ENCODE measurements at places on chromosomes 2 and 18.

GRCh38 chr18:49178736-49179135 is 228.0 kb upstream of the SMAD7 start:
- H3K4me1 ChIP-seq = peaks cover 12% of the 10 kb centered on the region
- no peak overlapping the region for H3K4me3 ChIP-seq
- no peak overlapping the region for H3K27ac ChIP-seq
- no peak for DNase-seq
- H3K36me3 ChIP-seq = peaks cover 3% of the 10 kb centered on the region
- H3K27me3 ChIP-seq = no peaks in the 10 kb centered on the region

- no peaks in the 10 kb centered on the region for H3K36me3 ChIP-seq
- peaks cover 51% of the 10 kb centered on the region for H3K27me3 ChIP-seq
- H3K4me1 ChIP-seq = no peaks in the 10 kb centered on the region
These were observed 32.6 kb upstream of the INSIG2 start for GRCh38 chr2:118055512-118056164.

DNA sequence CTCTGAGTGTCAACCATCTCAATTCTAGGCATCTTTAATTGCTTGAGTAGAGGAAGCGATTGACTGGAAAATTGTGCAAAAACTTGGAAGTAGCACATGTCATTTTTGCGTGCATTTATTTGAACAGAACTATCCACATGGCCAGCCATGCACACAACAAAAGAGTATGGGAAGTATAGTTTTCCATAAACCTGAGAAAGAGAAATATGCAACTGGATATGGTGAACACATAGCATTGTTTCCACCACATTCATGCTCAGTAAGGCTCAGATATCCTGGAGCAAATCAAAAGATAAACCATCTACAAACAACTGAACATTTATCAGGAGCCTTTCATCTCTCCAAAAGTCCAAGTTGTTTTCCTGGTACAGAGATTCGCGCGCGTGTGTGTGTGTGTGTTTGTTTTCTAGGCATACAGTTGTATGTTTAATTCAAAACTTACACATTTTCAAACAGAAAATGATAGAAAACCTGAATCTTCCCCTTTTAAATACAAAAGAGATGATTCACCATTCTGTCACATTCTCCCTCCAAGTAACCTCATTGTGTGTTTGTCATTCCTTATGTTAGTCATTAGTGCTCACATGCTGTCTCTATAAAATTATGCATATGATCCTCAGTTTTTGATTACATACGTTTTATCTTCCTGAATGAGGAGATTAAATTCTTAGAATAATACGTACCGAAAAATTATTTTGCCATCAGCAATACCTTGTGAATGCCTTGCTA is 780.4 kb upstream of the NRXN1 start:
- H3K27me3 ChIP-seq = no peaks in the 10 kb centered on the region
- no peak overlapping the region for H3K27ac ChIP-seq
- no peaks in the 10 kb centered on the region for H3K36me3 ChIP-seq
- no peaks in the 10 kb centered on the region for H3K4me1 ChIP-seq
- H3K4me3 ChIP-seq = no peak overlapping the region
- no peak for DNase-seq

GRCh38 chr2:134441153-134441863 is 187.4 kb downstream of the MGAT5 start:
- no peak for DNase-seq
- H3K27ac ChIP-seq = no peak overlapping the region
- no peak overlapping the region for H3K4me3 ChIP-seq
- peaks cover 8% of the 10 kb centered on the region for H3K36me3 ChIP-seq
- H3K27me3 ChIP-seq = no peaks in the 10 kb centered on the region
- H3K4me1 ChIP-seq = no peaks in the 10 kb centered on the region

- no peaks in the 10 kb centered on the region for H3K36me3 ChIP-seq
- peaks cover 7% of the 10 kb centered on the region for H3K4me1 ChIP-seq
- no peaks in the 10 kb centered on the region for H3K27me3 ChIP-seq
- peak overlapping the region; percentile 82 for H3K27ac ChIP-seq
These were observed 77.3 kb upstream of the RPL31 start for GRCh38 chr2:100924520-100925451.

DNA sequence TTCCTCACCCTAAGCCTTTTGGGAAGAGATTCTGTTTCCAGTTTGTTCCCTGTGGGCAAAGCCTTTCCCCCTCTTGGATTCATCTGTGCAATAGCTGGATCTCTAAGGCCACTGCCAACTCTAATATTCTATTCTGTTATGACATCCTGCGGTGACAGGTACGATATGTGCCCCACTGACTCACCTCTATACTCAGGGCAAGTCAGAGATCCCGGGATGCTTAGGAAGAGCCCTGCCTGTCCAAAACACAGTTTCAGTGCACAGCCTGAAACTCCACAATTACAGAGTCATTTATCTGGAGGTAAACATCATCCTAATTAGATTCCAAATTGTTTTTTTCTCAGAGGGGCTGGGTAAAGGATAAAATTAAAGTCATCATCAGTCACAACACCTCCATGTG is 190.2 kb downstream of the TFCP2L1 start:
- no peaks in the 10 kb centered on the region for H3K36me3 ChIP-seq
- DNase-seq = no peak
- H3K4me3 ChIP-seq = no peak overlapping the region
- H3K4me1 ChIP-seq = no peaks in the 10 kb centered on the region
- no peak overlapping the region for H3K27ac ChIP-seq
- peaks cover 21% of the 10 kb centered on the region for H3K27me3 ChIP-seq
